ENCODE measurements at places on chromosomes 2 and 18.

GRCh38 chr2:120365236-120365793 is 19.4 kb downstream of the INHBB start:
- DNase-seq = no peak

DNA sequence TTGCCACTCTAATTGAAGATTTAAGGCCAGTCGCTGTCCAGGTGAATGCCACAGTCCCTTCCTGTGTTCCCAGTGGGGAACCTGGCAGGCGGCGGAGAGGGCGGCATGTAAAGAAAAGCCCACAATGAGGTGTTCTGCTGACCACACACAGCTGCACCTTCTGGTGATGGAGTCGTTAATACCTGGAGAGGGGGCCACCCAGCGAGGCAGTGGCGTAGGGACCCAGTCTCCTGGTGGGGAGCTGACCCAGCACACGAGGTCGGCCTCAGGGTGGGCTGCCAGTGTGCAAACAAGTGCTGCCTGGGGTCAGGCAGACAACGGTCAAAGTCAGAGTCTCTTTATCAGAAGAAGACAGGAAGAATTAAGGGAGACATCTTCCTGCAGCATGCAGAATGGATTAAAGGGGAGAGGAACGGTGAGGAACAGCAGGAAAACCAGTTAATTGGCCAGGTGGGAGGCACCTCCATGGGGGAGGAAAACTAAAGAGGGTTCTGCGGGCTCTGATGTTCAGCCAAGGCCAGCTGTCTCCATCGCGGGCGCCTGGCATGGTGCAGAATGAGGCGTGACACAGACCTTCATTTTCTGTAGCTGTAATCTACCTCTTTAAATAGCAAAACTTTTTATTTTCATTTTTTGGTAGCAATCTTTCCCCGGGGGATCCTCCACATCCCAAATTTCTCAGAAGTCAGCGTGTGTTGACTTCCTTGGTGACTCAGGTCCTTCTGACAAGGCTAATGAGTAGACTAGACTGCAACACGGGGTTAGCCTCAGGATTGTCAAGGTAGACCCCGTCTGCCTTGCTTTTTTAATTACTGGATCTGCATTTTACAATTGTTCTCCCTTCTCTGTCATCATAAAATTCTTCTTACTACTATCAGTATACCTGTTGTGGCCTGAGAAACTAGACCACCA is 78.3 kb downstream of the SMAD7 start:
- no peak for DNase-seq

GRCh38 chr2:208311321-208311720 is 45.3 kb downstream of the PIKFYVE start:
- DNase-seq = no peak

GRCh38 chr18:25560369-25560768 is 208.4 kb upstream of the ZNF521 start:
- no peak for DNase-seq

GRCh38 chr2:145421841-145422240 is 901.9 kb upstream of the ZEB2 start:
- DNase-seq = no peak

Measured in cerebellar nuclear complex (tissue), 1 donor.